ENCODE measurements at places on chromosomes 12 and 14.

- DNase-seq, result no peak
Observed at GRCh38 chr14:64834965-64835364, 44.7 kb downstream of the SPTB start.

- no peak for DNase-seq
Observed at GRCh38 chr12:591167-592023, 71.8 kb downstream of the NINJ2 start.

DNA sequence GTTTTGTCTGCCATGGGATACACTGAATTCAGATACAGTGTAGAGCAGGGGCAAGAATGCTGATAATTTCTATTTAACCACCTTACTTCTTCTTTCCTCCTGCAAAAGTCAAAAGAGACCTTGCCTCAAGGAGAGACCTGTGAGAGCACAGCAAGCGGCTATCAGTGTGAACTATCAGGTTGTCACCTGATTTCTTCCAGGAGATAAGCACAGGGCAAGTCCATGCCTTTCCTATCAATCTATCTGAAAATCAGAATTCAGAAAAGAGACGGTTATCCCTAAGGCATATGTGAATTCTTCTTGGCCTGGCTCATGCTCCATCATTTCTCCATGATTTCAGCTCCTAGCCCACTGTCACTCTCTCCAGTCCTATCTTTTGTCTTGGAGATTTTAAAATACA lies 128.9 kb upstream of the CCND2 start:
- no peak for DNase-seq

GRCh38 chr12:22600181-22600580 lies 24.8 kb upstream of the ETNK1 start:
- DNase-seq, result no peak

- no peak for DNase-seq
Observed at GRCh38 chr12:56616244-56616643, 13.9 kb downstream of the BAZ2A start.

- no peak for DNase-seq
Observed at GRCh38 chr12:51866324-51866723, 17.8 kb upstream of the FIGNL2 start.

GRCh38 chr14:68566075-68566474 lies 226.8 kb downstream of the ZFP36L1 start:
- DNase-seq, result no peak

- DNase-seq, result no peak
Observed at GRCh38 chr12:115102450-115102849, 418.5 kb upstream of the TBX3 start.

DNA sequence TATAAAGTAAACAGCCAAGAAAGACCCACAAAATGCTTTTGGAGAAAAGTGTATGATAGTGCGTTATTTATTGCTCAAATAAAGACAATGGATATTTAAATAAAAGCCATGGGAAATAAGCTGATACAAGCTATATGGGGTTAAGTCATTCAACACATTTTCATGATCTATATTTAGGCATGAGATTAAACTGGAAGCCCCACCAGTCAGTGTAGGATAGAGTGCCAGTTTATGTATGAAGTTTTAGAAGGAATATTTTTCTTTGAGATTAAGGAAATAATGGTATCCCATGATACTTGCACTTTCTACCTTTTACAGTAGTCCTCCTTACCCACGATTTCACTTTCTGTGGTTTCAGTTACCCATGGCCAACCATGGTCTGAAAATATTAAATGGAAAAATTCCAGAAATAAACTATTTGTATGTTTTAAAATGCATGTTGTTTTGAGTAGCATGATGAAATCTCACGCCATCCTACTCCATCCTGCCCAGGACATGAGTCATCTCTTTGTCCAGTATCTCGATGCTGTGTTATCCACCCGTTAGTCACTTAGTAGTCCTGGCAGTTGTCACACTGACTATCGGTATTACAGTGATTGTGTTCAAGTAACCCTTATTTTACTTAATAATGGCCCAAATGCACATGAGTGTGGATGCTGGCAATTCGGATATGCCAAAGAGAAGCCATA lies 22.3 kb downstream of the SYT1 start:
- no peak for DNase-seq

GRCh38 chr14:38250331-38250730 lies 5.6 kb downstream of the CLEC14A start:
- DNase-seq, result no peak

GRCh38 chr12:102314821-102315220 lies 117.2 kb upstream of the PMCH start:
- DNase-seq, result no peak

DNA sequence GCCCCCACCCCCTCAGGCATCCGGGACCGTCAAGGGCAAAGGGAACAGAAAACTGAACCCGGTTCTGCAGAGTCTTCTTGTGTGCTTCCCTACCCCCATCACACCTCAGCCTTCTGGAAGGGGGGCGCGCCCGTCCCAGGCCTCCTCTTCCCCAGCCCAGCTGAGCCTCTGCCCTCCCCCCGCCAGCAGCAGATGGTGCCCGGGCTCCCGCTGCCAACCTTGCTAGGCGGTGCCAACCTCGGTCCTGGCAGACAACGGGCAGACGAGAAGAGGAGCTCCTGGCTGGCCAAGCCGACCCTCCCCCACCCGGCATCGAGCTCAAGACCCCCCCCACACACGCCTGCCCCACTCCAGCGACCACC lies 8.7 kb downstream of the STAC3 start:
- peak; percentile 35 for DNase-seq

- no peak for DNase-seq
Observed at GRCh38 chr14:80906336-80906735, 35.2 kb downstream of the CEP128 start.
